Mucosa of gallbladder (tissue), 1 donor: ENCODE measurements at places on chromosomes 12 and 14.

GRCh38 chr12:107088912-107089311 is 4.4 kb downstream of the CRY1 start:
- DNase-seq: no peak

GRCh38 chr12:58801986-58802385 is 118.3 kb downstream of the LRIG3 start:
- no peak for DNase-seq

GRCh38 chr12:115824936-115825602 is 452.4 kb downstream of the MED13L start:
- DNase-seq: no peak

- DNase-seq: no peak
Observed at GRCh38 chr12:88145567-88146505, 3.7 kb downstream of the TMTC3 start.

DNA sequence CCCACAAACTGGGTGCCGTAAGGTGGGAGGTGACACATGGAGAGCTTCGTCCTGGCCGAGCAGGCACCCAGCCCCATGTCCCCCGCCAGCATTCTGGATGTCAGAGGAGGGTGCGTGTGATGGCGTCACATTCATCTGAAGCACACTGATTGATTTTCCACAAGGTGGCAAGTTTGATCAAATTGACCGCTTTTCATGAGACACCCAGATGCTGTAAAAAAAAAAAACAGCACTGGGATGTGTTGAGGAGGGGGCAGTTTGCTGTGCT is 24.2 kb downstream of the SLC25A29 start:
- no peak for DNase-seq

- DNase-seq: no peak
Observed at GRCh38 chr14:29454026-29454693, 473.5 kb downstream of the PRKD1 start.

DNA sequence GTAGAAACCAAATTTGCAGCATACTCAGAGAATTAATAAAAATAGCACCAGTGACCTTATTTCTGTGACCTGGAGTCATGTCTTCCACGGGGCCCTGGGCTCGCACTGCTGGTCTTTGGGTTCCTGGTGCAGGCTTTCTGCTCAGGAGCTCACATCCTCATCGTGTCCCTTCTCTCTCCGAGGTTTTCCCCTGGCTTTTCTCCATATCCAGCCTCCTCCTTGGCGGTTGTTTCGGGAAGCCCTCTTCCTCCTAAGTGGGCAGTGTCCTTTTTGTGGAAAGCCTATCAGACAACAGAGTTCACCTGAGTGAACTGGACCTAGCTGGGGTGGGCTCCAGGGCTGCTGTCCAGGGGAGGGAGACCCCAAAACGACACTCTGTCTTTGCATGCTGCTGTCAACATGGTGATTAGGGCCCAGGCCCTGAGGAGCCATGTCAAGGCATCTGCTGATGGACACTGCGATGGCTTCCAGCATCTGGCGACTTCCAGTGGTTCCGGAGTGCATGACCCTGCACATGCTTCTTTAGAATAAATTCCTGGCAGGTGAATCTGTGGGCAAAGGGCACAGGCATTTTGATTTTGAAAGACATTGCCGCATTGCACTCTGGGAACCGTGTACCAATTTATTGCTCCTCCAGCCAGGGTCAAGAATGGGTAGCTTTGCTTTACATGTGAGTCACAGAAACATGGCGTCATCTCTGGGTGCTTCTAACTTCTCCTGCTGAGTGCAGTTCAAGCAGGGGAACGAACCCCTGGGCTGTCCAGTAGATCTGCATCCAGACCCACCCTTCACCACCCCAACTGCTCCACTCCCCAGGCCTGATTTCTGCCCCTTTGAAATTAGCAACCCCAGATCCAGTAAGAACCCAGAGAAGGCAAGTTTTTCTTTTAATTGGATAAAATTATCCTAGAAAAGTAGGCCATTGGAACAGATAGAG is 136.8 kb downstream of the ADGRD1 start:
- DNase-seq: no peak

DNA sequence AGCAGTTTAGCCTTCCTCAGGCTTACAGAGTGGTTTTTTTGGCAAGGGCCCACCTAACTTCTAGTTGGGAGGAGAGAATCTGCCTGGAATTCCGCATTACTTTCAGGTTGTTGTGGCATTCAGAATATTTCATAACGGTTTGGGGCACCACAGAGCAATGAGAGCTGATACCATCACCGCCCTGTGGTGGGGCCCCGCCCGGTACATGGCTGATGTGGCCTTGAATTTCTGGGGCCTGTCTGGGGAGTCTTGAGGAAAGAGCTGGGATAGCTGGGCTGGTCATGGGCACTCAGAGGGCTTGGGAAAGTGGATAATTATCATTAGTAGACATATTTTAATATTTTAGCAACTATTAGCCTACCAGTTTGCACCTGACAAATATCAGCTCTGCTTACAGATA is 4.2 kb downstream of the TESPA1 start:
- DNase-seq: no peak

DNA sequence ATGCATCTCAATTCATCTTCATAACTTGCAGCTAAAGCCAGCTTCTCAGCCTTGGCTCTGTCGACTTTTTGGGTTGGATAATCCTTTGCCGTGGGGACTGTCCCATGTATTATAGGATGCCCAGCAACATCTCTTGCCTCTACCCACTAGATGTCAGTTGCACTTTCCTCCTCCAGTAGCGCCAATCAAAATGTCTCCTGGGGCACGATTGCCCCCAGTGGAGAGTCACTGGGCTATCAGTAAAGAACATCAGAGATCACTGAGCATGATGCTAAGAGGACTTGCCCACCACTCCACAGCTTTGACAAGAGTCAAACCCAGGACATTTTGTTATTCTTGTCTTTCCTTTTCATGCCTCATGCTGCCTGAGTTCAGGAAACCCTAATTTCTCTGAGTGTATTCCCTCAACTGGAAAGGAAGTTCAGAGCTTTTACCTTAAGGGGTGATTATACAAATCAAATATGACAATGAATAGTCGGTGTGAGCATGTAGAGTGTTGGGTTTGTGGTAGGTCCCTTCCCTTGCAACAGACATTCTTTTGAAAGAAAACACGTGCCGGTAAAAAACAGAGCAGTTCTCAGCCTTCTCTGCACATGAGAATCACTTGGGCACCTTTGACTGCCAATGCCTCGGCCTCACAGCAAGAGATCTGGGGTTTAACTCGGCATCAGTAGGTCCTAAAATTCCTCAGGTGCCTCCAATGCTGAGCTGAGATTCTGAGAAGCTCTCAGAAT is 980.6 kb downstream of the VRK1 start:
- no peak for DNase-seq

DNA sequence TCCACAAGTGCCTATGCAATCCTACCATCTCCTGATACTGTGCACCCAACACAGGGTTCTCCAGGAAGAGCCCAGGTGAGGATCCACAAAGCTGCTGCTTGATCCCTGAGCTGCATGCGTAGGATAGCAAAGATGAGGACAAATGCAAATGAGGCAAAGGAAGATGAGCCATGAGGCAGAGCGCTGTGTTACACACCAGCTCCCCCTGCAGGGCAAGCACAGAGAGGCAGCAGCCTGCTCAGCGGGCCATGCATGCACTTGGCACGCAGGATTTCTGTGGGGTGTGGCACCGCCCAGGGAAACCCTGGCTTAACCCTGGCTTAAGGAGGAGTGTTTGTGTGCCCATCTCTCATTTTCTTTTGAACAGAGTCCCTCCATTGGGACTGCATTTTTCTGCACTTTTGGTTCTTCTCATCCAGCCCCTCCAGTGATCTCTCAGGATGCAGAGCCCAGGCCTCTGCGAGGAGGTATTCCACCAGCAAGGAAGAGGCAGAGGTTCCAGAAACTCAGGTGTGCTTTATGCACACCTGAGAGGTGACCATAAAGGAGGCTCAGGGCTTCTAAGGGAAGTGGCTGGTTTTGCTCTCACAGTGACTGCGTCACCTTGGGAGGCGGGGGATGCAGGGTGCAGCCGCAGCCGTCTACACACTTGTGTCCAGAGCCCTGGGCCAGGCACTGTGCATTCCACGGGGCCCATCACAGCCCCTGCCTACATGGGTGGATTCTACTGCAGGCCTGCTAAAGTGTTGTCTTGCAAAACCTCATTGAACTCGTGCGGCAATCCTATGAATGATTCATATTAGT is 973.3 kb upstream of the TMEM132C start:
- DNase-seq: peak; percentile 68

DNA sequence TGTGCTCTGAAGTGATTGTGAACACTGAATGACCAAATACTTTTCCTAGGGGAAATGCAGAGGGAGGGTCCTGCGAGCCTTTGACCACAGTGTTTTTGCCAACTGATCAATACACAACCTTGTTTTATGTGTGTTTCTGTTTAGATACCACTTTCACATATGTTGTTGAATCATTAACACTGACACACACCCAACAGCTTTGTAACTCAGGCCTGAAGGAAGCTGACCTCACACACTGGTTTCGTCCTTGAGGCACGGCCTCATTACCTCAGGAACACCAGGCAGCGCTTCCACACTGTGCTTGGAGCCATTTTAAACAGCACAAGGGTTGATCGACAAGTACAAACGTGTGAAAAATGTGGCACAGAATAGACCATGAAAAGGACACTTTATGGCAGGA is 60.0 kb downstream of the PPFIBP1 start:
- DNase-seq: no peak

DNA sequence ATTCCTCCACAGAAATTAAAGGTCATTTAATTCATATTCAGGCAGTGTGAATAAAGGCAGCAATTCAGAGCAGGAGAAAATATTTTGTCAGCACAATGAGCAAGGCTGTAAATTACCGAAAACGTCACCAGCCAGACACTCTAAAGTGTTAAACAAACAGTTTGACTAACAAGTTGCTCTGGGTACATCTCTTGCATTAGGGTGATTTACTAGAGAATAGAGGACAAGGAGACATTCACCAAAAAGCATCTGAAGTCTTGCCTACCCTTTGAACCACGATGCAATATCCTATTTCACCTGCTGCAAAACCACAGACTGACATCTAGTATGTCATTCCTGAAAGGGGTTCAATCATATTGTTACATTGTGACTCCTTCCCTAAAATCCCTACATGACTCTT is 27.1 kb upstream of the GPHB5 start:
- DNase-seq: no peak

GRCh38 chr12:19287302-19287701 is 152.0 kb upstream of the AEBP2 start:
- DNase-seq: no peak

DNA sequence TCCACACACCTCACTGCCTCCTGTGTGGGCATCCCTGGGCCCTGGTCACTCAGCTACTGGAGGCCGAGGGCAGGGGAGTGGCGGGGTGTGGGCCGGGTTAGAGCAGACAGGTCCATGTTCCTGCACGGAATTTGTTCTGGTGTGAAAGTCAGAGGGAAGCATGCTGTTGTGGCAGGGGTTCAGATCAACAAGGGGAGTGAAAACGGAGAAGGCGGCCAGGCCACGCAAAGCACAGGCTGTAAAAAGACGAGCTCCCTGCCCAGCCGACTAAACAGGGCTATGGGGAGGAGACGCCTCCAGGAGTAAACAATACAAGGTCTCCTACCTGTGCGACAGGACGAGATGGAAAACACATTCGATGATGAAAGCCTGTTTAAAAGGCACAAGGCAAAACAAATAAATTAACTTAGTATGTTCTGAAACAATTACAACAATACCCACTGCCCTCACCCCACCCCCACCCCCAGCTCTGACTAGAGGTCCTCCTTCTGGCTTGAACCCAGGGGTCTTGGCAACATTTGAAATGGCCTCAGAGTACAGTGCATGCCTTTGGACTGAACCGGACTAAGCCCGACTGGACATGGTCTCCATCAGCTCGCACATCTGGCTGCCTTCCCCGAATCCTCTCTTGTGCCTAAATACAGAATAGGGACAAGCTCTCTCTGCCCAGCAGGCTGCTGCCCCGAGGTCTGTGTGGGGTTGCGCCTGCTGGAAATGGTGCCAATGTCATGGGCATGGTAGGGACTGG is 274.9 kb upstream of the DIO3 start:
- peak; percentile 37 for DNase-seq
